ENCODE measurements at places on chromosomes 6 and 20.

GRCh38 chr6:24032896-24033688 lies 92.9 kb upstream of the NRSN1 start:
- no peak for DNase-seq

DNA sequence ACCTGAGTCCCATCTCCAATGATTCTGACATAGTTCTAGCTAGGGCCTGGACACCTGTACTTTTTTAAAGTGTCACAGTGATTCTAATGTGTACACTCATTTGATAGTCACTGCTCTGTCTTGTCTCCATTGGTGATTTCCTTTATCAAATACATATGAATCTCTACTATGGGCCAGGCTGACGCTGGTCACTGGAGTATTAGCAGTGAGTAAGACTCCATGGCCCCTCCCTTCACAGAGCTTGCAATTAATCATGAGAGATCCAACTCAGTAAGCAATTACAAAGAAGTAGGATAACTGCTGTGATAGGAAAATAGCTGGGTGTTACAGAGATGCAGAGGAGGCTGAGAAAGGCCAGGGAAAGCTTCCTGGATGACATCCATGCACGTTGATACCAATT lies 19.3 kb upstream of the SASH1 start:
- no peak for DNase-seq

DNA sequence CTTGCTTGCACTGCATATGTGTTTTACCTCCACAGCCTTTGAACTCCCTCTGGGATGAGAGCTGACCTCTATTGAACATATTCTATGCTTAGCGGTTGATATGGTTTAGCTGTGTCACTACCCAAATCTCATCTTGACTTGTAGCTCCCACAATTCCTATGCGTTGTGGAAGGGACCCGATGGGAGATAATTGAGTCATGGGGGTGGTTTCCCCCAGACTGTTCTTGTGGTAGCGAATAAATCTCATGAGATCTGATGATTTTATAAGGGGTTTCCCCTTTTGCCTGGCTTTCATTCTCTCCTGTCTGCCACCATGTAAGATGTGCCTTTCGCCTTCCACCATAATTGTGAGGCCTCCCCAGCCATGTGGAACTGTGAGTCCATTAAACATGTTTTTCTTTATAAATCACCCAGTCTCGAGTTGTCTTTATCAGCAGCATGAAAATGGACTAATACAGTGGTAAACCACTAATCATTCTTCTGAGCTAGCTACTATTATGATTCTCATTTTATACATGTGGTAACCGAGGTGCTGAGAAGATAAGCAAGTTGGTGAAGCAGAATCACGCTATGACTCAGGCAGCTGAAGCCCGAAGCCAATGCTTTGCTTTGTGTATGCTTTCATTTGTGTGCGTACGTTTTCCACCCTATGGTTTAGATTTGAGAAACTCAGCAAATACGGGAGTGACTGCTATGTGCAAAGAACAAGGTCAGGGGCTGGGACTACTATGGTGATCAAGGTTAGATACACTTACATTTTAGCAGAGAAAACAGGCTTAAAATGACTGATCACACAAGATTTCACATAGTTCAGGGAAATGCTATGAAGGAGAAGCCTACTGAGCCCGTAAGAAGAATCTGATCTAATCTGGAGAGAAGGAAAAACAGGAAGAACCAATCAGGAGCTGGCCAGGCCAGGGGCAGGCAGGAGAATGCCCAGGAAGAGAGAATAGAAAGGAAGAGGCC lies 363.5 kb downstream of the ESR1 start:
- DNase-seq = peak; percentile 86

- peak; percentile 97 for DNase-seq
These were observed at the start of gene MBOAT1 for GRCh38 chr6:20212392-20213111. Gene MBOAT1 (minus strand): TSS chr6:20212469. CDS start chr6:20212234, 235 bp downstream.

- DNase-seq = peak; percentile 72
These were observed 20.9 kb upstream of the VNN1 start for GRCh38 chr6:132734694-132735236.

DNA sequence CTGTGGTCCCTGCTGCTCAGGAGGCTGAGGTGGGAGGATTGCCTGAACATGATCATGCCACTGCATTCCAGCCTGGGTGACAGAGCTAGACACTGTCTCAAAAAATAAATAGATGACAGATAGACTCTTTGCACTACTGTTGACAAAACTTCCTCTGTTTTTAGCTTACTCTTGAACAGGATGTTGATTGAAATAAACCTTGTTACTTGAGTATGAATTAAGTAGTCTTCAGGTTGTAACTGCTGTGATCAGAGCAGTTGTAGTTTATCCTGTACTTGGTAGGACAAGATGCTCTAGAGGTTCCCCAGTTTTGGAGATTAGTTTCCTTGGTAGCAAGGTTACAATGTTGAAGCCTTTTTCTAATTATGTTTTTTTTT lies 1.5 kb downstream of the GTF3C6 start:
- no peak for DNase-seq

DNA sequence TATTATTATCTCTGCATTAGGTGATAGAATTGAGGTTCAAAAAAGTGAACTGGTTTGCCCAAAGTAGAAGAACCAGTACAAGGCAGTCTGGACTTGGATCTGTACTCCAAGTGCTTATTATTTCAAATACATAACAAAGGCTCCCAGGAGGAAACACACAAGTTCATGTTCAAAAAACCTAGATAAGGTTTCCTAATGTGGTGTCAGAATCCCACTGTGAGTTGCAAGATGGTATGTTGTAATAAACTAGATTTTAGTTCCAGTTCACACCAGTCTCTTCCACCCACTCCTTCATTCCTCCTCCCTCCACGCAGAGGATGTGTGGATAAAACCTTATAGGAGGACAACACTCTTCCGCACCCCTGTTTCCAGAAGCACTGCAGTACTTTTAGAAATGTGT lies 42.8 kb downstream of the KIAA0319 start:
- DNase-seq = peak; percentile 8

DNA sequence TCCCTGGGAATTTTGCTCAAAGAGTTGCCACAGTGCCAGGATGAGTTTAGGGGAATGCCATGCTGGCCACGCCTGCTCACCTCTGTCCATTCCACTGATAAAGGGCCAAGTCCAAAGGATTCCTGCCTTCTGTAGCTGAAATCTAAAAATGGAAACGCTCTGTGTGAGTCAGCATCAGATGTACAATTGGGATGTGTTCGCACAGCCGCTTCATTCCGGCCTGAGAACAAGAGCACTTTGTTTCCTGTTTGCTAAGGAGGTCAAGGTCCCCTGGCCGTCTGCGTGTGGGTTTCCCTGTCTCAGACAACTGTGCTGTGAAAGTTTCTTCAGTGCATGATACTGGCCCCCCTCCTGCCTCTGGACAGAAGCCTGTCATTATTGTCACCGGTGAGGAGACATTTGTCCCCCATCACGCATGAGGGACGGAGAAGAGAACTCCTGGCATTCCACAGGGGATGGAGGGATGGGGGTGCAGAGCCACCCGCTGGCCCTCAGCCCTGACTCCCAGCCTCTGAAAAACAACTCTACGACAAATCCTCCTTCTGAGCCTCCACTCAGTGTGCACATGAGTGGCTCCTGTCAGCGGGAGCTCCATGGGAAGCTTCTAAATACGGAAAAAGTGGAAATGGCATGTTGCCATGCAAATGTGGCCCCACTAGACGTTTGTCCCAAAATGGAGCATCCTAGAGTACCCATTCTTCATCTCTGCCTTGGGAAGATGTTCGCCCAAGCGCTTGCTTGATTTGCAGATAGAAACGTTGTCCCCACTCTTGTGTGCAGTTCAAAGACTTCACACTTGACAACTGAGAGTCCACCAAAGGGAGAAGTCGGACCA lies 143.5 kb upstream of the AFDN start:
- no peak for DNase-seq

- peak; percentile 83 for DNase-seq
These were observed 10.3 kb upstream of the PRSS16 start for GRCh38 chr6:27237089-27237803.

GRCh38 chr6:86937219-86938079 lies at the start of gene HTR1E:
Gene HTR1E (plus strand): TSS chr6:86937528. CDS start chr6:87015335, 77,807 bp downstream.
- peak; percentile 60 for DNase-seq

GRCh38 chr20:48375804-48376203 lies 452.0 kb downstream of the PREX1 start:
- no peak for DNase-seq

- DNase-seq = no peak
These were observed 146.8 kb downstream of the LAMA2 start for GRCh38 chr6:129029778-129030177.

DNA sequence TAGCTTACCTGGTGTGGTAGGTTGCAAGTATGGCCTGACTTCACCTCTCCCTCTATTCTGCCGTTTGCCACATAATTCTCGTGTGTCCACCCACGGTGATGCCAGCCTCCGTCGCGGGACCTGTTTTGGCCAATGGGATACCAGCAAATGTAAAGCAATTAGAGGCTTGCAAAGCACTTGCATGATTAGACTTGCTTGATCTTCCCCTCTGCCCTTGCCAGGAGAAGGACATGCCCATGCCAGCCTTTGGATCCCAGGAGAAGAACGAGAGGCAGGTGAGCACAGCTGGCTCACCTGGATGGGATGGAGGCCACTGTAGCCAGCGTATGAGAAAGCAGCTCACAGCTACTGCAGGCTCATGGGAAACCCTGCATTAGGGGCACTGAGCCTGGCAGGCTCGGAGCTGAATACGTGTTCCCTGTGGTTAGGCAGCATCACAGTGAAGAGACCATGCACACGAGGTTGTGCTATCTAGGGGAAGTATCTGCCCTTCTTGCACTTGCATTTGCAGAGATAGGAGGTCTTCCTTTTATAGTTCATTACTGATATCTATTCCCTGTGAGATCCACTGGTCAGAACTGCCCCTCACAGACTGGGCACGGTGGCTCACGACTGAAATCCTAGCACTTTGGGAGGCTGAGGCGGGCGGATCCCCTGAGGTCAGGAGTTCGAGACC lies 62.4 kb downstream of the TMEM242 start:
- DNase-seq = peak; percentile 61

- DNase-seq = no peak
These were observed 142.4 kb downstream of the MTHFD1L start for GRCh38 chr6:151007922-151008321.

GRCh38 chr20:49705358-49705757 lies 8.3 kb downstream of the B4GALT5 start:
- DNase-seq = no peak

DNA sequence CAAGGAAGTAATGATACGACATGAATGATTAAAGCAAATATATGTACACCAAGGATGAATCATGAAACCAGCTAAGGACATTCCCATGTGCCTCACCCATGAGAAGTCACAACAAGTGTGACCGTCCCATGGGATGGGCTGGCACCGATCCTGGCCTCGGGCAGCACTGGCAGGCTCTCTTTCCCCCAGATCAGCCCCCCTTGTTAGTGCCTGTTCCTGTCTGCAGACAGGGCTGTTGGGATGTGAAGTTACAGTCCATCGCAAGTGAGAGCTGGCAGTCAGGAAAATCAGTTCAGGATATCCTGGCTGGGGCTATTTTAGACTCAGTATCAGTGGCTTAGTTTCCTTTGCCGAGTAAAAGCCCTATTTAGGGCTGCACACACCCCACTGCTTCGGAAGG lies 129.2 kb upstream of the SNX9 start:
- no peak for DNase-seq

DNA sequence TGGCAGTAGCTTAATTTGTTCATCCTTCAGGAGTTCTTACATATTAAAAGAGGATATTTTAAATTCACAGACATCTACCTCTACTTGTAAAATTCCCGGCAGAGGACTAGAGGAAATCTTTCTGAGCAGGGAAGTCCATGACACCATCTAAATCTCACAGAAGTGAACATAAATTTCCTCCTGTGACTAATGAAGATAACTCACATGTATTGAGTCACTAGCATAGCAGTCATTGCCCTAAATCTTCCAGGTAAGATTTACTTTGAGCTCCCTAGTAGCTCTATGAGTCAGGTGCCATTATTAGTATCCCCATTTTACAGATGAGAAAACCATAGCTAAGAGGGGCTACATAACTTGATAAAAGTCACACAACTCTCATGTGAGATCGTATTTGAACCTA lies 1058.6 kb upstream of the FLRT3 start:
- DNase-seq = no peak

- DNase-seq = no peak
These were observed 202.3 kb downstream of the ERMARD start for GRCh38 chr6:169953686-169954085.
